ENCODE measurements at places on chromosomes 2 and 18.

GRCh38 chr18:37270038-37270665 is 295.4 kb downstream of the CELF4 start:
- peak; percentile 6 for DNase-seq

- DNase-seq, result no peak
These were observed 4.8 kb upstream of the ZFP36L2 start for GRCh38 chr2:43230951-43231827.

DNA sequence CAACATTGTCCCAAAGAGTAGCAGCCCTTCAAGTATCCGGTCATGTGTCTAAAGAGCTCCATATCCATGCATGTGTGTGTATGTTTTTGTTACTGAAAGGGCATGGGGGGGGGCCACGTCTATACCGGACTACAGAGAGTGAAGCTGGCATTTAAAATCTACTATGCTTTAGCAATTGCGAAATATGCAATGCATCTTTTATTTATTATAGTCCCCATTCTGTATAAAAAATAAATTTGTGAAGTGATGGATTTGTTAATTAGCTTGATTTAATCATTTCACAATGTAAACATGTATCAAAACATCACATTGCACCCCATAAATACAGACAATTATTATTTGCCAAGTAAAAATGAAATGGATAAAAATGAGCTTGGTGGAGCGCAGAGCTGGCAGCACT is 149.4 kb upstream of the ID2 start:
- no peak for DNase-seq

- no peak for DNase-seq
These were observed 375.1 kb upstream of the KCNH7 start for GRCh38 chr2:163213661-163214081.

GRCh38 chr18:34909637-34910364 is 131.4 kb upstream of the MAPRE2 start:
- DNase-seq, result no peak

GRCh38 chr2:46999084-46999483 is 83.5 kb upstream of the MCFD2 start:
- no peak for DNase-seq

DNA sequence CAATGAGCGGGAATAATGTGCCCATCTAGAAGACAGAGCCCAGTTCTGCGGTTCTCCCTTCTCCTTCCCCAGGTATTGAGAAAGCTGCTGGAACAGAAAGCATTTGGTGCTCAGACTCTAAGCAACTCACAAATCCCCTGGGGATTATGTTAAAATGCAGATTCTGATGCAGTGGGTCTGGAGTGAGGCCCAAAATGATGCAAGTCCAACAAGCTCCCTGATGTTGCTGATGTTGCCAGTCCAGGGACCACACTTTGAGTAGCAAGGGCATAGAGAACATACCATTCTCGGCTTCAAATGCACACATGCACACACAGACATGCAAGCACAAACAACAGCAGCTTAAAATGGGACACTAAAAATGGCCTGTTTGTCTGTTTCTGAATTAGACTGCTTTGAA is 274.8 kb upstream of the NCKAP5 start:
- DNase-seq, result no peak

- DNase-seq, result no peak
These were observed 83.4 kb upstream of the RGPD5 start for GRCh38 chr2:109710505-109711229.

- no peak for DNase-seq
These were observed 145.6 kb downstream of the AGAP1 start for GRCh38 chr2:235639428-235639773.

DNA sequence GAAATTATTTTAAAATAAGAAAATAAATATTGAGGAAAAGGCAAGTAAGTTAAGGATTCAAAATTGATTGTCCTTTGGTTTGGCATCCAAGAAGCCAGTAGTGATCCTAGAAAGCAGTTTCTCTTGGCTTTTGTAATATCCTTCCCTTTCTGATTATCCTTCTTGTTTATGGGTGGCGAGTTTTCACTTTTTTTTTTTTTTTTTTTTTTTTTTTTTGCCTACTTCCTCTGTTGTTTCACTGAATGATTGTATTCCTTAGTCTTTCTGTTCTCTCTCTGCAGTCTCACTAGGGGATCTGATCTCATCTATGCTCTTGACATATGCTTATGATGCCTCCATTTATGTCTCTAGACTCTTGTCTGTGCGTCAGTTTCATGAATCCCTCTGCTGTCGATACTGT is 4.2 kb downstream of the NAPG start:
- DNase-seq, result no peak

- DNase-seq, result no peak
These were observed 977 bp downstream of the SLC8A1 start for GRCh38 chr2:40450796-40451430.

DNA sequence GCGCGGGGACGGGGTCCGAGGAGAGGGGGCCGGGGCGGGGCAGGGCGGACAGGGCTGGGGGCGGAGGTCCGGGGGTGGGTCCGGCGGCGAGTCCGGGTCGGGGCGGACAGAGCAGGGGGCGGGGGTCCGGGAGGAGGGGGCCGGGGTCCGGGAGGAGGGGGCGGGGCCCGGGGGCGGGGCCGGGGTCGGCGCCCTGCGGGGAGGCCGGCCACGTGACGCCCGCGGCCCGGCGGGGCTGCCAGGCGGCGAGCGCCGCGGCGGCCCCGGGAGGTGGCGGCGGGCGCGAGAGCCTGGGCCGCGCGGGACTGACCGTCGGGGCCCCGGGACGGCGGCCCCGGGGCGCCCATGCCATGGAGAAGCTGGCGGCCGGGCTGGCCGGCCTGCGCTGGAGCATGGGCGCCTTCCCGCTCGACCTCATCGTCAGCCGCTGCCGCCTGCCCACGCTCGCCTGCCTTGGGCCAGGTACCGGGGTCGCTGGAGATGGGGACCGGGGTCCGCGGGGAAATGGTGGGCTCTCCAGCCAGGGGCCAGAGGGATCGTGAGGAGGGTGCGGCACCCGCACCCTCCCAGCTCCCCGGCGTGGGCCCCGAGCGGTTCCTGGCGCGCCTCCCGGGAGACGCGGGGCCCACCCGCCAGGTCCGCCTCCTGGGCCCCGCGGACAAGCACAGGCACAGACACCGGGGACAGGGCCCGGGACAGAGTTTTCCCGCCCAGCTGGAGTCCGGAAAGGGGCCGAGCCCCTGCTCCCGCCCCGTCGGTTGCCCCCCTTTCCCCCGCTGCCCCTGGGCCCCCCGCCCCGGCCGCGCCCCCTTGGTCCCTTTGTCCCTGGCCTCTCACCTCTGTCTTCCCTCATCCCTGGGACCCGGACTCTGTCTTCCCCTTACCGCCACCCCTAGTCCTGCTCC is at the start of gene GAREM2:
TSS of gene GAREM2 (plus strand) at position 218 of the 905 bp plus-strand sequence. CDS start at position 351, 133 bp downstream.
- DNase-seq, result no peak

GRCh38 chr18:70276416-70277191 is 12.2 kb upstream of the SOCS6 start:
- no peak for DNase-seq

- no peak for DNase-seq
These were observed 6.7 kb downstream of the CAVIN2 start for GRCh38 chr2:191839918-191840804.

- no peak for DNase-seq
These were observed 73.4 kb downstream of the TPO start for GRCh38 chr2:1486670-1487069.

GRCh38 chr2:64213532-64214275 is 69.5 kb upstream of the PELI1 start:
- DNase-seq, result no peak

DNA sequence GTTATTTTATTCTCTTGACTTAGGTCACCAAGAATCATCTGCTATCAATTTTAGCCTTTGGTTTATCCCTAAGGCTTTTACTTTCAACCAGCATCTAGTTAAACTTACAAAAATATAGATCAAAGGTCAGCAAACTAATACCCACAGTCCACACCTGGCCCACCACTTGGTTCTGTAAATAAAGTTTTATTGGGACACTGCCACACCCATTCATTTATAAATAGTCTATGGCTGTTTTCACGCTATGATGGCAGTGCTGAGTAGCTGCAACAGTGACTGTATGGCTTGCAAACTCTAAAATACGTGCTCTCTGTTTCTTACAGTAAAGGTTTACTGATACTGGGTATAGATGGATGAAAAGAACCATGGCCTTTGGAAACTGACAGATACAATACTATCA is 107.0 kb downstream of the MEP1B start:
- DNase-seq, result no peak

DNA sequence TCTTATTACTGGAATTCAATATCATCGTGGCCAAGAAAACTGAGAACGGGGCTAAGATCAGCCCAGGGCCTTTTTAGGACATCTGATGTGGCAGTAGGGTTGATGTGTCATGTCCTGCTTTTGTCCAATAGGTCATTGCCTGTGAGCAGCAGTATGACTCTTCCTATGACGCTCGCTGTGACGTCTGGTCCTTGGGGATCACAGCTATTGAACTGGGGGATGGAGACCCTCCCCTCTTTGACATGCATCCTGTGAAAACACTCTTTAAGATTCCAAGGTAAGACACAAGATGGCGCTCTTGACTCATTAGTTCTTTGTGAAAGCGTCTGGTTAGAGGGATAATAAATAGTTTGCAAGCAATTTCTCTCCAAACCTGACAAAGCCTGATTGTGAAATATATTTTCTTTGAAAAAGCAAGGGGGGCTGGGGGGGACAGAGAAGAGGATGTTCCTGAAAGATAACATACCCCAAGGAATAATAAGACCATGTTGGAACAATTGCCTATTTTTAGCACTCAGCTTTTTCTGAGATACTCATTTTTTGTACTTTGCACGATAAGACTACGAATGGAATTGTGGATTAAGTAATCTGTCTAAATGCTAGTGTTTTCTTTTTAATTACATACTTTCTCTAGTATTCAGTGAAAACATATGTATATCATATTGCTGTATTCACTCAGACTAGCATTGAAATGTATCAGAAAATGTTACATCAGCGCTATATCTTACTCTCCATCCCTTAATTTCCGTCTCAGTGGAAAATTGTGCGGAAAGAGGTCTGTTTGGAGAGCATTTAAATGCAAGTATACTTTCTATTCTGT is 58.1 kb downstream of the MYO3B start:
- DNase-seq, result peak; percentile 11

DNA sequence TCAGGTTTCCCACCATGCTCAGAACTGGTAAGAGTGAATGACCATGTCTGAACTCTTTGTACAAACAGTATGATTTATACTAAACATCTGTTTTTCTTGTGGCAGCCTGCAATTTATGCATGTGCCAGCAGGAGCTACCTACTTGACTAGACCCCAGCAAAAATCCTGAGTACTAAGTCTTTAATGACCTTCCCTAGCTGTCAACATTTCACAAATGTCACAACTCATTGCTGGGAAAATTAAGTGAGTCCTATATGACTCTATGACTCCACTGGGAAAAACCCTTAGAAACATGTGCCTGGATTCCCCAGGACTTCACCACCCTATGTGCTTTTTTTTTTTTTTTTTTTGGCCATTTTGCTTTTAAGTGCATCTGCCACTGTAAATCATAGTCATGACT is 1225.8 kb downstream of the SUCLG1 start:
- no peak for DNase-seq

DNA sequence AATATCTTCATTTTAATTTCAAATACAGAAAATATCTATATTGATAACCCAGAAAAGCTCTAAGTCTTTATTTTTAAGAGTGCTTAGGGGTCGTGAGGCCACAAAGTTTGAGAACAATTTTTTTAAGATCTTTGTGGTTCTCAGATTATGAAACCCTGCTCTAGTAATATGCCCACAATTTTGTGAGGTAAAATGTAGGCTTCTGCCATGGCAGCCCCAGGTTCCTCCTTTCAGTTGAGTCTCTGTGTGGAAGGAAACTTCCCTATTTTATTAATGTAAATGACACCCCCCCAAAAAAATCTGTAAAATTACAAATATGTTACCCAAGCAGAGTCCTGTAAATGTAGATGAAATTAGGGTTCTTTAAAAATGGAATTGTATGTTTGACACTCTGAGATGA is 600.5 kb downstream of the SATB2 start:
- no peak for DNase-seq

DNA sequence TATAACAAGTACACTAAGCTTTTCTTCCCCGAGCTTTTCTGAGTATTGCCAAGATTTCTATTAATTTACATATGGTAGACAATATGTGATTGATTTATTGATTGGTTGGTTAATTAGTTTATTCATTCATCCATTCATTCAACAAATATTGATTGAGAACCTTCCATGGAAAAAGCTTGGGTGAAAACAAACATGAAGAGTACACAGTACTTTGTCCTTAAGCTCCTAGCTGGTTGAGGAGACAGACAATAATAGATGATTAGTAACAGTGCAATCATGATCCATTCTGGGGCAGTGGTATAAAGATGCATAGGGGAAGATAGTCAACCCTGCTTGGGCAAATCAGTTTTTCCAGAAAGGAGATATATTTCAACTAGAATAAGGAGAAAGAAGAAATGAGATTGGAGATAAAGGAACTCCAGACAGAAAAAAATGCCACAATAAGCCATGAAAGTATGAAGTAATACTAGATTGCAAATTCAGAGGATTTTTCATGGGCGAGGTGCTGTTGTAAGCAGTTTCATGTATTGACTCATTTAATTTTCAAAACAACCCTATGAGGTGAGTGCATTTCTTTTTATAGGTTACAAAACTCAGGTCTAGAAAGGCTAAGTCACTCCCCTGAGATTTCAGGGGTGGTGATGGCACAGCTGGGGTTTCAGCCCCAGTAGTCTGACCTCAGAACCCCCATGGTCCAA is 129.5 kb downstream of the RND3 start:
- no peak for DNase-seq

- no peak for DNase-seq
These were observed 1391.3 kb downstream of the DSC3 start for GRCh38 chr18:29651122-29651680.

DNA sequence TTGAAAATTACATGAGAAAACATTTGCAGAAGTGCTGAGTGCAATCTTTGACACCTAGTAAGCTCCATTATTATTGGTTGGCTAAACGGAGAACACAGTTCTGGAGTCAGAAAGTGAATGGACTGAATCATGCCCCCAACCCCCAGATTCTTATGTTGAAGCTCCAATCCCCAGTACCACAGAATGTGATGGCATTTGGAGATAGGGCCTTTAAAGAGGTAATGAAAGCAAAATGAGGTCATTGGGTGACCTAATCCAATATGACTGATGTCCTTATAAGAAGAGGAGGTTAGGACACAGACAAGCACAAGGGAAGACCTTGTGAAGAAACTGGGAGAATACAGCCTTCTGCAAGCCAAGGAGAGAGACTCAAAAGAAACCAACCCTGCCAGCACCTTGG is 200.9 kb upstream of the EPAS1 start:
- DNase-seq, result no peak

All from CD4-positive, alpha-beta T cell treated with Interleukin-2 at 100 ng/mL for 4 hours (primary cell).